ENCODE measurements at places on chromosomes 16 and 17. TPM values are rescaled to one million over a fixed set of nuclear protein-coding genes. Genes with fewer than 3 reads are reported as not detected.

CLEC3A gene
- not detected for total RNA-seq

NOG gene
- not detected for total RNA-seq

INCA1 gene
- not detected for total RNA-seq

DLX4 gene
- not detected for total RNA-seq

C16orf96 gene
- not detected for total RNA-seq

NPIPB9 gene
- total RNA-seq: 2.7 TPM

MT1G gene
- total RNA-seq: 0.59 TPM

AIPL1 gene
- not detected for total RNA-seq

CDC42EP4 gene
- 40.1 TPM for total RNA-seq

PIP4K2B gene
- total RNA-seq: 48.3 TPM

SLC13A2 gene
- not detected for total RNA-seq

GRB7 gene
- 0.20 TPM for total RNA-seq
